Lung (tissue), 17 donors: ENCODE measurements at places on chromosomes 2 and 18. TPM values are rescaled to one million over a fixed set of nuclear protein-coding genes. Genes with fewer than 3 reads are reported as not detected.

DNA sequence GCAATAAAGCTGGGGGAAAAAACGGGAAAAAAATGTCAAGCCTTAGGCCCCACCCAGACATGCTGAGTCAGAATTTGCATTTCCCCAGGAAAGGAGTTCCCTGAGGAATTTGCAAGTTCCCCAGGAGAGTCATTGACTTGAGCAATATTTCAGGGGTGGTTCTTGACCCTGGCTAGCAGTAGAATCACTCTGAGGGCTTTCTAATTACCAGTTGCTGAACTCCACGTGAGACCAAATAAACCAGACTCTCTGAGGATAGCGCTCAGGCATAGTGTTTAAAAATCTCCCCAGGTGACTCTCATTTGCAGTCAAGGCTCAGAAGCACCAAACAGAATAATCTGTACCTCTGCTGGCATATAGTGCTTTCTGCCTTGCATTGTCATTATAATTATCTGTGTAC lies 48.7 kb downstream of the C1QL2 start:
- no peak for DNase-seq

GRCh38 chr2:63347361-63347760 lies 240.9 kb downstream of the WDPCP start:
- no peak for DNase-seq

DNA sequence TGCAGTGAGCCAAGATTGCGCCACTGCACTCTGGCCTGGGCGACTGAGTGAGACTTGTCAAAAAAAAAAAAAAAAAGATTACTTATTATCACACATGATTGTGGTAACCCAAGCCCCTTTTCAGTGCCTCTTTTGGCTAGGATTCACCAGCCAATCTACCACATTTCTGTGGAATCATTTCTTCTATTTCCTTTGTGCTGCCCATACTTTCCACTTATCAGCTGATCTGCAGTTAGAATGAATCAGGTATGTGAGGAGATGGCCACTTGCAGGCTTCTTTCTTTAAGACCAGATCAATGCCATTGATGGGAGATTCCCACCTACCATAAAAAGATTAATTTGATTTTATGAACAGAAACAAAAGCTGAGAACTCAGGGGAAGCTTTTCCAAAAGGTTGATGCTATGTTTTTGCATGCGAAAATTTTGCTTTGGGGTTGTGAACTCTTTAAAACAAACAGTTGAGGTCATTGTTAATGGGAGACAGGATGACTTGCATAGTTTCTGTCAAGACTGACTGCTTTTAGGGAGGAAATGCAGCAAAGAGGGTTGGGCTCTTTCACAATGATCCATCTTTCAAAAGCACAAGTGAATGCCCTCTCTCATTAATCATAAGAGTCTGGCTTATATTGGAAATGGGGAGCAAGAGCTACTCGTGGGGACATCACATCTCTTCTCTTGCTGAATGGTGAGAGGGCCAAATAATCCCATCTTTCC lies 66.9 kb upstream of the CYP26B1 start:
- DNase-seq: no peak

GRCh38 chr2:68121873-68122679 lies 35.6 kb upstream of the PNO1 start:
- DNase-seq: peak; percentile 93

DNA sequence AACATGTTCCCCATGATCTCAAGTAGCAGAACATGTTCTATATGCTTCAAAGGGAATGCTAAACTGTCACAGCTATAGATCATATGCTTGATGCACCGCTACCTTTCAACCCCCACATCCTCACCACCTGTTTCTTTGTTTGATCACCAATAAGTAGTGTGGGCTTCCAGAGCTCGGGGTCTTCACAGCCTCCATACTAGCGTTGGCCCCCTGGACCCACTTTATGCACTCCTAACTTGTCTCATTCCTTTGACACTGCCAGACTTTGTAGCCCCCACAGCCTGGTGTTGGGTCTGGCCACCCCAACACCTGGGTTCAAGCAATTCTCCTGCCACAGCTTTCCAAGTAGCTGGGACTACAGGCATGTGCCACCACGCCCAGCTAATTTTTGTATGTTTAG lies 11.6 kb upstream of the RBM44 start:
- no peak for DNase-seq

- peak; percentile 41 for DNase-seq
Observed at GRCh38 chr2:101793277-101793969, 95.9 kb downstream of the MAP4K4 start.

- no peak for DNase-seq
Observed at GRCh38 chr2:73489053-73489452, 103.4 kb downstream of the ALMS1 start.

- no peak for DNase-seq
Observed at GRCh38 chr2:212931271-212931670, 220.1 kb downstream of the IKZF2 start.

GRCh38 chr2:98315957-98316356 lies 30.3 kb upstream of the CNGA3 start:
- no peak for DNase-seq

DNA sequence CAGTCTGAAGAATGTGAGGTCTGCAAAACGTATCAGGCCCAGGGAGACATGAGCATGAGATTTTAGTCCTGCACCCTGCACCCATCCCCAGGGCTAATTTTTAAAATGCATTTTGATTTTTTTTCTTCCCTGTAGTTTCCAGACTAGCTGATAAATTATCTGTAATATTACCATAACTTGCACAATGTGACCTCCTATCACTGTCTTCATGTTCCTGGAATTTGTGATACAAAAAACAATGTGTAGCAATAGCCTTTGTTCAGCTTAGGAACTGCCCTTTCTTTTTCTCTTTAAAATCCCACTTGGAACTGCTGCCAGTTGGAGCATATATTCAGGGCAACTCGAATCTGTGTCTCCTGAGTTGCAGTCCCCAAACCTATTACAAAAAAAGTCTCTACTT lies 222.8 kb upstream of the HS6ST1 start:
- DNase-seq: no peak

DNA sequence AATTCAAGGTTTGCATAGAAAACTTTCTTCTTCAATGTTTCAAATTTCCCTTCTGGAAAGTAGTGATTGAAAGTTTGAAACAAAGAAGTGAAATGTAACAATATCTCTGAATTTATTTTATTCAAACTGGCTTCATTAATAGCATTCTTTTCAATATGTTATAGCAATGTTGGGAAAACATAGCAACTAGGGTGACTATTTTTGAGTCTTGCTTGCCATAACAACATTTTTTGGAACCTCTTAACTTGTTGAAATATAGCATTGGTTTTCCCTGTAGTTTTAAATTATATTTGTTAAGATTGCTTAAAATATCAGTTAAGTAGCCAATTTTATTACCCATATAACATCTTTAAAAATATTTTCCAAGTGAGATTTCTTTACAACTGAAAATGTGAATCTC lies 141.7 kb upstream of the OSR1 start:
- DNase-seq: no peak

GRCh38 chr18:44927127-44927849 lies 246.6 kb downstream of the SETBP1 start:
- no peak for DNase-seq

DNA sequence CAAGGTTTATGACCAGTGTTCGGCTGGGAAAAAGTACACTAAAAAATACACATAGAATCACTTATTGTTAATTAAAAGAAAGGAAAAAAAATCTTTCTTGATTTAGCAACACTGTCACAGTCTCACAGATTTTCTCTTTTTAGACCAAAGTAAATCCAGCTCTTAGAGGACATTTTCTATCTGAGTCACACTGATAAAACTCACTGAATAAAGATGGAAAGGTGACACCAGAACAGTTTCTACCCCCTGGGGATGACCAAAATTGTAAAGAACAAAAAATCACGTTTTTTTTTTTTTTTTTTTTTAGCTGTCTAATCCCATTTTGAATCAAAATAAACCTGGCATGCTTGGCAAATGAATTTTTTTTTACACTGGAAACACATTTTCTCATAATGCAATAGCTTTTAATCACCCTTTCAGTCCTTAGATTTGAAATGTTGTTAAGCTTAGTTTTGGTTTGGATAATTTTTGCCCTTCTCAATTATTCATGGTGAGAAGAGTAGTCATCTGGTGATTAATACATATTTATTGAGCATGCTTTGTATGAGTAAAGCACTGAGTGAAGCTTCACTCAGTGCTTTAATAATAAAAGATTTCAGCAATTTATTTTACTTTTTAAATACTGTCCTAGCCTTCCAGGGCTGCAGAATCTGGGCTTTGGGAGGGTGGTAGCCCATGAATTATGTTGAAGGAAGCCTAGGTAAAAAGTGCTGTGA lies 886.3 kb downstream of the SLC4A3 start:
- DNase-seq: no peak

DNA sequence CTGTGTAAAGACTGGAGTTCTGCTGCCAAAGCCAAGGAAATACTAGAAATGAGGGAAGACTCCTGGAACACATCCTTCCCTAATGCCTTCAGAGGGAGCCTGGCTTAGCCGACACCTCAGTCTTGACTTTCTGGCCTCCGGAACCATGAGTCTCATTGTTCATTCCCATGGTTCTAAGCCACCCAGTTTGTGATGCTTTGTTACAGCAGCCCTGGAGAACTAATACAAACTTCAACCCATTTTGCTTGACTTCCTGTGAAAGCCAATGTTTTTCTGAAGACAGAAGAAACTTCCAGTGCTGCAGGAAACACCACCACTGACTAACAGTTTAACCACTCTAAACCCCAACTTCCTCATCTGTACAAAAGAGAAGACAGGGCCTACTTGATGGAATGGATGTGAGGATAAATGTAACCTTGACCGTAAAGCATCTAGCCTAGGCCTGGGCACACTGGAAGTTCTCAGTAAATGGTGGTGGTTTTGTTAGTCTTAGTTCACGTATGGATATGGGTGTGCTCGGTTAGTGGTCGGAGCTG lies 85.9 kb upstream of the RFX8 start:
- no peak for DNase-seq

DNA sequence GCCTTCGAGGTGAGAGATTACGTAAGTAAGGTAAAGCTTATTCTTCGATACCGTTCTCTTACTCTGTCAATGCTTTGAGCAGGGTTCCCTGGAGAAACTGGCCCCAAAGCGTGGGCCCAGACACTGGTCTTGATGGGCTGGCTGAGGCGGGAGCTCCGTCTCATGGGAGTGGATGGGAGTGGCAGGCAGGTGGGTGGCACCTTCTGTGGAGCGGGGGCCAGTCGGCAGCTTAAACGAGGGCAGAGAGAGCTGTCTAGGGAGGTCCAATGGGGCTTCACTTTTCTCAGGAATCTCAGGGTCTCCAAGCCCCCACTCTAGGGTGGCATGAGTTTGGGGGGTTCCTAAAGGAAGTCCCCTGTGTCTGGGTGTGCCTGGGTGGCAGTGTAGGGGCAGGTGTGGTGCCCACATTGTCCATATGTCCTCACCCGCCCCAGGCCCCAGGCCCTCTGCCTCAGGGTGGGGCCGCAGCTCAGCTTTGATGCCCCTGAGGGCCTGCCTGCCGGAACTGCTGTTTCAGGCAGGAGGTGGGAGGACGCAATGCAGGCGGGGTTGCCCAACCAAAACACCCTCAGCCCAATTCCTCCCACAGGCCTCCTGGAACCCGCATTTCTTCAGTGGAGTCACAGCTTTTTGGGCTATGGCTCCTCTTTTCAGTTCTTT lies 32.5 kb upstream of the FOSL2 start:
- DNase-seq: no peak

DNA sequence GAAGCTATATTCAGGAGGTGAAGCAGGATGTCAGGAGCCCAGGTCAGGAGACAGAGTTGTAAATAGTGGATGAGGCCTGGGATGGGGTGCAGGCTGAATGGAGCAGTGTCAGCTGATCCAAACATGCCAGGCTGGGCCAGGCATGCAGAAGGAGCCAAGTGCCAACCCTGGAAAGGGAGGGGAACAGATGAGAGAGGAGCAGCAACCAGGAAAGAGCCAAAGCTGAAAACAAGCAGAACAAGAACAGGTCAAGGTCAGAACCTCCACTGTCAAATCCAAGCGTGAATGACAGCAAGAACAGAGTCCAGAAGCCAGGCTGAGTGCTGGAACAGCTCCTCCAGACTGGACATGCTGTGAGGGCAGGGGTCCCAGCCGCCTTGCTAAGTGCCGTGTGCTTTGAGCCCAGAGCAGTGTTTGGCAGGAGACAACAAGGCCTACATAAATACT lies 49.2 kb upstream of the PPP1CB start:
- no peak for DNase-seq

DNA sequence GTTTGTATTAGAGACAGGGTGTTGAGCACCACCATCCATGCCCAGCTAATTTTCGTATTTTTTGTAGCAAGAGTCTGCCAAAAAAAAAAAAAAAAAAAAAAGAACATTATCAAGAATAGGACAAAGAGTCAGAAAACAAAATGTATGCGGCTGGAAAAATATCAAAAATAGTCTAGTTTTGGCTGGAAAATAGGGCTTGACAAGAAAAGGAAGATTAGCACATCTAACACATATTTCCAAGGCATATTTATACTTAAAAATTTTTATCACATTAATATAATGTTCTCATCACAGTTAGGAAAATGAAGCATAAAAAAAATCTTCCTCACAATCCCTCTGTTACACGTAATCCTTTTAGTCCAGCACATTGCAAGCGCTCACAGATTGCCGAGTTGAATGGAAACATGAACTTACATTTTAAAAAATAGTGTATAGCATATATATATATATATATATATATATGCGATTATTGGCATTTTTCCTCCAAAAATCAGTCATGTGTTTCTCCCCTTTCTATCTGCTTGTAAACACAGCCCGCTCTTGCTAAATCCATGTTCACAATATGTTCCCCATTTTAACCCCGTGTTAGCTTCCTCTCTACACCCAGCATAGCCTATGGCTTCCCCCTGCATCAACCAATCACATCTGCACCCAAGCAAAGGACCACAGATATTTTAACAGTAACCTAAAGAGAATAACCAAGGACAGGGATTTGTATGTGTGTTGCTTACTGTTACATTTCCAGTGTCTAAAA lies 183.0 kb downstream of the AFF3 start:
- peak; percentile 62 for DNase-seq

DNA sequence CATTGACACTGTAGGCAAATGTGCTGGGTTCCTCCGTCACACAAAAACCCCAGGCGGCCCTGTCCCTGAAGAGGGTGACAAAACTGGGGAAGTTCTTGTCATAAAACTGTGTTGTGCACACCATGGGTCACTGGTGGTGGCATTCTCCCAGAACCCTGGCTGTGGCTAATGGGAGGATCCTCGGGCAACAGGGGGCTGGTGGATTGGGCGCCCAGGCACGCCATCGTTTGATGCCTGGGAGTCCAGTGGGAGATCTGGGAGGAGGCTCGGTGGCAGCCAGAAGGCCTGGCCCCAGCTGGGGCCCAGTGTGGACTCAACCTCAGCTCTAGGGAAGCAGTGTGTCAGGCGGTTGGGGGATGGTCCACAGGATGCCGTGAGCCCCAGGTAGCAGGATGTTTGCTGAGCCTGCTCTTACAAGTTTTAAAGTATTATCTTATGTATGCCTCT lies 140.7 kb downstream of the ACOXL start:
- DNase-seq: no peak

- DNase-seq: no peak
Observed at GRCh38 chr2:204122425-204122824, 185.9 kb downstream of the ICOS start.

GRCh38 chr2:95275601-95276243 lies 1.5 kb downstream of the PROM2 start:
- no peak for DNase-seq

The RGPD4 gene
- 0.15 TPM for total RNA-seq

The RAMP1 gene
- total RNA-seq: 10.5 TPM

The RUFY4 gene
- total RNA-seq: 0.15 TPM

The RFX8 gene
- 0.88 TPM for total RNA-seq

The HOXD10 gene
- not detected for total RNA-seq
